ENCODE measurements at places on chromosomes 7 and 10. TPM values are rescaled to one million over a fixed set of nuclear protein-coding genes. Genes with fewer than 3 reads are reported as not detected.

DNA sequence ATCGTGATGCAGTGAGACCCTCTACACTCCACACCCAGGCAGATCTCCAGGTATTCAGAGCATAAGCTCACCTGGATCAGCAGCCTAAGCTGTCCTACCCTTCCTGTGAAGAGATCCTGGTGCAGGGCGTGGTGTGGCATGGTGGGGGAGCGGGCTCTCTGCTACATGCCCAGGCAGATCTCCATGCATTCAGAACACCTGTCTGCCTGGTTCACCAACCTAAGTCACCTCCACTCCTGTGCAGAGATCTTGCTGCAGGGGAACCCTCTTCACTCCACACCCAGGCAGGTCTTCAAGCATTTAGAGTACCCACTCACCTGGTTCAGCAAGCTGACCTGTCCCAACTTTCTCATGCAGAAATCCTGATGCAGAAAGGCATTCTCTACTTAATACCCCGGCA lies 394.4 kb upstream of the SEMA3A start:
- no peaks in the 10 kb centered on the region for H3K4me1 ChIP-seq
- H3K36me3 ChIP-seq, result no peaks in the 10 kb centered on the region
- H3K27me3 ChIP-seq, result no peaks in the 10 kb centered on the region
- H3K27ac ChIP-seq, result no peak overlapping the region
- no peak for DNase-seq

Gene GNG11
- 11.2 TPM for total RNA-seq

Gene NEURL1
- total RNA-seq, result 4.6 TPM

GRCh38 chr7:44294325-44295069 lies 30.9 kb downstream of the CAMK2B start:
- H3K4me1 ChIP-seq, result peaks cover 5% of the 10 kb centered on the region
- peaks cover 50% of the 10 kb centered on the region for H3K27me3 ChIP-seq
- H3K36me3 ChIP-seq, result no peaks in the 10 kb centered on the region
- no peak overlapping the region for H3K27ac ChIP-seq
- no peak overlapping the region for H3K4me3 ChIP-seq

DNA sequence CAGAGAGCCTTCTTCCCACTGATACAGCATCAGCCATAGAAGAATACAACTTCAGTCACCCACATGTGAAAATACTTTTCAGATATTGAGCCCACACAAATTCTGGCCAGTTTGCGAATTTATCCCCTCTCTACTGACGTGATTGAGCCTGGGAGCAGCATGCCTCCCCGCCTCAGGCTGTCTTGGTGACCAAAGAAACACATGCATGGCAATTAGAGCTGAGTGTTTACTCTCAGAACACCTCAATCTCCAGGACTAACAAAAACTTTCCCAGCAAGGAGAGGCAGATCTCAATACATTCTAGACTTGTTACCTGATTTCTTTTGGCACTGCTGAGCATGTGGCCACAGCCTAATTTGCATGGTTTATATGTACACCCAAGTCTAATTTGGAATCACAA lies 122.5 kb downstream of the TMEM26 start:
- H3K36me3 ChIP-seq, result no peaks in the 10 kb centered on the region
- H3K27ac ChIP-seq, result no peak overlapping the region
- H3K4me1 ChIP-seq, result no peaks in the 10 kb centered on the region
- no peak overlapping the region for H3K4me3 ChIP-seq
- no peak for DNase-seq

DNA sequence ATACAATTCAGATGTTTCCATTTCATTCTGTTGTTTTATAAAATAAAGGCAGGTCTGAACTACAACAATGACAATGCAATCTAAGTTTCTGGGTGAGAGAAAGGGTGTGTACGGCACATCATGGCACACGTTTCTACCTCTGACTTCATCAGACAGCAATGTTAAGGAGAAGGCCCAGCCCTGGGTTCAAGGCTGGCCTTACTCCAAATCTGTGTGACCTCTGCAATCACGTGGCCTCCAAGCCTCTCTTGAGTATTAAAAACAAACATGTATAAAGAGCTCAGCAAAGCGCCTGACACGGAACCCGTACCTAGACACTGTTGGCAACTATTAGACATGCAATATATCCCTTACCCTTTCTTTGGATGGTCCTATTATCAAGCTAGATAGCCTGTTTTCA lies 114.1 kb downstream of the LARP4B start:
- no peaks in the 10 kb centered on the region for H3K4me1 ChIP-seq
- no peak overlapping the region for H3K27ac ChIP-seq
- no peaks in the 10 kb centered on the region for H3K36me3 ChIP-seq
- DNase-seq, result no peak

Gene SPDYE6
- not detected for total RNA-seq

DNA sequence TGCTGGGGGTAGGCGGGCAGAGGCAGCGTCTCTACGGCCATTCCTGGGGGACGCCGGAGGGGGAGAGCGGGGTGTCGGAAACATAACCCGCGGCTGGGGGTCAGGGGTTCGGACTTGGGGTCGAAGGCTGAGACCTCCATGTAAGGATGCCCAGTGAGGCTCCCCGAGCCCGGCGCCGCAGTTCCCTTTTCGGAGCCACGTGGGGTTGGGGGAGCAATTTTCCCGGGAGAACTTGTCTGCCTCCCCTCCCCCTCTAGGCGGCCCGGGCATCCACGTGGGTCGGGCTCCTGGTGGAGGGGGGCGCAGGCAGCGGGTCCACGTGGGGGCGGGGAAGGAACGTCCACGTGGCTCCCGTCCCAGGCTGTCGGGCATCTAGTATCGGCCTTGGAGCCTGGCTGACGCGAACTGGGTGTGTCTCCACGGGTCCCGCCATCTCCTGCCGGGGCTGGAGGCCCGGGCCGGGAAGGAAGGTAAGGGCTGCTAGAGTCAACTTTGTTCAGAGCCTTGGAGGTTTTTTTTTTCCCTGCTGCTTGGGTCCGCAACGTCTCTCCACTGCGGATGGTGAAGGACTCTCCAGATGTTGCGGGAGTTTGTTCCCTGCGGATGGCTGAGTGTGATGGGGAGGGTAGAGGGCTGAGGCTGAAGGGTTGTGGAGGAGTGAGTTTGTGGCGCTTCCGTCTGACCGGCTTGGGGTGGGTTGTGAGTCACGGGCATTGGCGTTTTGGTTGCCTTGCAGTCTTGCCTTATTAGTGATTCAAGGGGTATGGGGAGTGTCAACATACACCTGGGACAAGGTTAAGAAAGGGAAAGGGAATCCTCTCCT lies 744 bp downstream of the PPRC1 start:
- peak; percentile 90 for DNase-seq
- H3K36me3 ChIP-seq, result no peaks in the 10 kb centered on the region
- H3K4me3 ChIP-seq, result peak overlapping the region; percentile 82
- H3K4me1 ChIP-seq, result peaks cover 14% of the 10 kb centered on the region
- H3K27ac ChIP-seq, result peak overlapping the region; percentile 95

DNA sequence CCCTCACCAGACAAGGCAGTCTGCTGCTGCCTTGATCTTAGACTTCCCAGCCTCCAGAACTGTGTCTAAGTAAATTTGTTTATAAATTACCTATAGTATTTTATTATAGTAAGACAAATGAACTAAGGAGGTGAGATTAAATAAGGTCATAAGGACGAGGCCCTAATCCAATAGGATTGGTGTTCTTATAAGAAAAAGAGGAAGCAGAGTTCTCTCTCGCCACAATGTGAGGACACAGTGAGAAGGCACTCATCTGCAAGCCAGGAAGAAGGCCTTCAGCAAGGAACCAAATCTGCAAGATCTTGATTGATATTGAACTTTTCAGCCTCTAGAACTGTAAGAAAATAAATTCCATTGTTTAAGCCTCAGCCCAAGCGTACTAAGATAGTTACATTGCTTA lies 6.1 kb upstream of the ZNF438 start:
- peaks cover 6% of the 10 kb centered on the region for H3K4me1 ChIP-seq
- DNase-seq, result no peak
- no peak overlapping the region for H3K4me3 ChIP-seq
- no peaks in the 10 kb centered on the region for H3K36me3 ChIP-seq
- H3K27ac ChIP-seq, result no peak overlapping the region
- H3K27me3 ChIP-seq, result no peaks in the 10 kb centered on the region

GRCh38 chr10:3874990-3875841 lies 90.2 kb upstream of the KLF6 start:
- no peak overlapping the region for H3K4me3 ChIP-seq
- DNase-seq, result no peak
- H3K27ac ChIP-seq, result no peak overlapping the region
- no peaks in the 10 kb centered on the region for H3K4me1 ChIP-seq

- peak overlapping the region; percentile 93 for H3K27ac ChIP-seq
- no peaks in the 10 kb centered on the region for H3K36me3 ChIP-seq
- no peak overlapping the region for H3K4me3 ChIP-seq
- no peaks in the 10 kb centered on the region for H3K27me3 ChIP-seq
Measured at GRCh38 chr10:109996225-109996624, 11.6 kb upstream of the ADD3 start.

Gene ZNF273
- 4.9 TPM for total RNA-seq

- no peaks in the 10 kb centered on the region for H3K27me3 ChIP-seq
- no peak overlapping the region for H3K4me3 ChIP-seq
- DNase-seq, result no peak
- no peak overlapping the region for H3K27ac ChIP-seq
- H3K4me1 ChIP-seq, result no peaks in the 10 kb centered on the region
Measured at GRCh38 chr7:46908770-46909169, 673.1 kb downstream of the TNS3 start.

GRCh38 chr10:69873135-69873639 lies 71.5 kb downstream of the COL13A1 start:
- no peak overlapping the region for H3K4me3 ChIP-seq
- DNase-seq, result no peak
- H3K36me3 ChIP-seq, result no peaks in the 10 kb centered on the region
- H3K27me3 ChIP-seq, result no peaks in the 10 kb centered on the region
- H3K27ac ChIP-seq, result no peak overlapping the region
